ENCODE measurements at places on chromosomes 6 and 20. TPM values are rescaled to one million over a fixed set of nuclear protein-coding genes. Genes with fewer than 3 reads are reported as not detected.

RSPO3 gene
- 0.77 TPM for total RNA-seq

LTB gene
- total RNA-seq = not detected

COL21A1 gene
- 15.5 TPM for total RNA-seq

ANGPT4 gene
- not detected for total RNA-seq

RAET1G gene
- 10.5 TPM for total RNA-seq

PRND gene
- total RNA-seq = not detected

CFB gene
- total RNA-seq = 56.8 TPM

C6orf132 gene
- total RNA-seq = 0.63 TPM

TBX18 gene
- 8.2 TPM for total RNA-seq

TMX4 gene
- total RNA-seq = 20.5 TPM

TRPC4AP gene
- 47.3 TPM for total RNA-seq

DLL1 gene
- under 0.01 TPM for total RNA-seq

CAPN11 gene
- under 0.01 TPM for total RNA-seq

HRH3 gene
- not detected for total RNA-seq

LKAAEAR1 gene
- 0.09 TPM for total RNA-seq

GNRH2 gene
- 0.32 TPM for total RNA-seq

ZNF217 gene
- 11.2 TPM for total RNA-seq

OR2J3 gene
- not detected for total RNA-seq

SLX4IP gene
- 3.9 TPM for total RNA-seq

EDN3 gene
- not detected for total RNA-seq

FABP7 gene
- not detected for total RNA-seq

CST5 gene
- not detected for total RNA-seq

COX4I2 gene
- total RNA-seq = not detected

FHL5 gene
- total RNA-seq = not detected

ENPP3 gene
- total RNA-seq = 0.32 TPM

HSPA1B gene
- 280 TPM for total RNA-seq

OTOR gene
- not detected for total RNA-seq

LST1 gene
- total RNA-seq = 0.09 TPM

HLA-DPA1 gene
- total RNA-seq = 2.4 TPM

CCND3 gene
- total RNA-seq = 14.8 TPM

CENPB gene
- total RNA-seq = 119 TPM

SIM1 gene
- not detected for total RNA-seq

SNAP25 gene
- total RNA-seq = 4.5 TPM

PRDM13 gene
- total RNA-seq = not detected

PLEKHG1 gene
- total RNA-seq = 3.3 TPM

TRIM15 gene
- not detected for total RNA-seq

ADIG gene
- total RNA-seq = not detected

SRMS gene
- total RNA-seq = not detected

CNBD2 gene
- 1.7 TPM for total RNA-seq

BPIFA1 gene
- not detected for total RNA-seq

ROS1 gene
- under 0.01 TPM for total RNA-seq

CGA gene
- 0.16 TPM for total RNA-seq

HSPA12B gene
- 1.9 TPM for total RNA-seq

BPIFB2 gene
- not detected for total RNA-seq

NKX2-2 gene
- under 0.01 TPM for total RNA-seq

SOX18 gene
- total RNA-seq = under 0.01 TPM

LSM2 gene
- total RNA-seq = 19.1 TPM

BCAS1 gene
- total RNA-seq = under 0.01 TPM

VEGFA gene
- total RNA-seq = 164 TPM

XKR7 gene
- not detected for total RNA-seq

ZNF341 gene
- 0.95 TPM for total RNA-seq

SEMG2 gene
- not detected for total RNA-seq

GSTA3 gene
- 0.17 TPM for total RNA-seq

Measured in bronchial smooth muscle cell (primary cell).